ENCODE measurements at places on chromosomes 4 and X.

DNA sequence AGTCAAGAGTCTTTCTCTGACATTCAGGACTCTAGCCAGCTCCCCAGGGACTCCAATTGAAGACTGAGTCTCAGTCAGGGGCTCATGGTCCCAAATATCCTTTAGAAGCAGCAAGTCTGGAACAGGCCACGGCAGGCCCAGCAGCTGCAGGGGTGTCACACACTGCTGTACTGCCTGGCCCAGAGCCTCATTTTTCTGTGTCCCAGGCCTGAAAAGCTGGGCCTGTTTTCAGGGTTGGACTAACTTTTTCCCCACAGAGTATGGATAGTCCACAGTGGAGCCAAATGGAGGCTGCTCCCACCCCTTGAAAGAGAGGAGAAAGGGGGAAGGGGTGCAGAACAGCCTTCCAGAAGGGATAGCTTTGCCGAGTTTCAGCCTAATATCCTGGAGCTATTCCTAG, 146.8 kb upstream of the NALF2 start:
- no peak for DNase-seq

DNA sequence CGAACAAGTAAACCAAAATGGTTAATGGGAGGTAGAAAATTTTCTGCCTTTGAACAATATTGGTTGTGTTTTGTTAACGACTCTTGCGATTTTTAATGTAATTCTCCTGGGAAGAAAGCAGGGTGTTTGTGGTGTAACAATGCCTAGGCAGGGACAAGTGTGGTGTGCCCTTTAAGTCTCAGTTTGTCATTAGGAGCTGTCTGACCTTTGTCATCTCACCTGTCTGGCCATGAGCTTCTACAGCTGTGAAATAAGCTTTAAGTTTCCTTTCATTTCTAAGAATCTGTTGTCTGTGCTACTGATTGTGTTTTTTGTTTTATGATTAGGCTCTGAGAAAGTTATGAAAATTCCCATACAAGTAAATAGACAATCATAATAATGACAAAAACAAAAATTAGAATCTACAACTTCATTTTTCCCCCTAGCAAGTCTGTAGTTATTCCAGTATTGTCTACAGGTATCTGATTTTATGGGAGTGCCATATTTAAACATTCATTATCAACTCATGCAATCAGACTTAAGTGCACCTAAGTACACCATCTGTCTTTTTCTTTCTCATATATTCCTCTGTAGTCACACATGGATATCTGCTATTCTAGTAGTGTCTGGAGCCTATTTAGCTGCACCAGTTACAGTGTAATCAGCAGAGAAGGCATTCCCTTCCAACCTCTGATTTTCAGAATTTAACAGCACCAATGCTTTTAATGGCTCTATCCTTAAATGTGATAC, 203.5 kb downstream of the PPARGC1A start:
- DNase-seq: no peak

DNA sequence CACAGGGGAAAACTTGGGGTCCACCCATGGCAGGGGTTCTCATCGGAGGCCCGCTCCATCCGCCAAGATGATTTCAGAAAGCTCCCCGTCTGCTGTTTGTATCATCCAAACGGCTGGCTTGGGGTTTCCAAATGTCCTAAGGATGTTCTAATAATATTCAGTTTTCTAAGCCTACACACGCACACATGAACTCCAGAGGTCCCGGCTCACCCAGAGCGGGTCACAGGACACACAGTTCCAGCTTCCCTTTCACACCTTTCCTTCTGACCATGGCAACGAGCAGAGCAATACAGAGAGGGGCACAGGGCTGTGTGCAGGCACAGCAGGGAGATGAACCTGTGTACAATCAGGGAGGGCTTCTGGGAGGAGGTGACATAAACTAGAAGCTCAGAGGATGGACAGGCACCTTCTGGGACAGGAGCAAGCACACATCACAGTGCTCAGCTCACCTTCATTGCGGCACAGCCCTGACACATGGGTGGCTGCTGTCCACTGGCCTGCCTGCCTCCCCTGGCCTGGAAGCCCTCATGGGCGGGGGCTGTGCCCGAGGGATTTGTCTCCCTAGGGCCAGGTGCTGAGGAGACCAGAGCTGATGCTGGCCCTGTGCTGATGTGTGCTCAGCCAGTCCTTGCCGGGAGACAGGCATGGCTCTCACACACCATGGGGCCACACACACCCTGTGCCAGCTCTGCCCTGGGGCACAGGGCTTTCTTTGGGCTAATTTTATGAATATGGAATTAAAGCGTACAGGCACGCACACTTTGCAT, 44.8 kb downstream of the ABLIM2 start:
- DNase-seq: no peak

- no peak for DNase-seq
These were observed 139.4 kb upstream of the SCML1 start for GRCh38 chrX:17597836-17598439.

DNA sequence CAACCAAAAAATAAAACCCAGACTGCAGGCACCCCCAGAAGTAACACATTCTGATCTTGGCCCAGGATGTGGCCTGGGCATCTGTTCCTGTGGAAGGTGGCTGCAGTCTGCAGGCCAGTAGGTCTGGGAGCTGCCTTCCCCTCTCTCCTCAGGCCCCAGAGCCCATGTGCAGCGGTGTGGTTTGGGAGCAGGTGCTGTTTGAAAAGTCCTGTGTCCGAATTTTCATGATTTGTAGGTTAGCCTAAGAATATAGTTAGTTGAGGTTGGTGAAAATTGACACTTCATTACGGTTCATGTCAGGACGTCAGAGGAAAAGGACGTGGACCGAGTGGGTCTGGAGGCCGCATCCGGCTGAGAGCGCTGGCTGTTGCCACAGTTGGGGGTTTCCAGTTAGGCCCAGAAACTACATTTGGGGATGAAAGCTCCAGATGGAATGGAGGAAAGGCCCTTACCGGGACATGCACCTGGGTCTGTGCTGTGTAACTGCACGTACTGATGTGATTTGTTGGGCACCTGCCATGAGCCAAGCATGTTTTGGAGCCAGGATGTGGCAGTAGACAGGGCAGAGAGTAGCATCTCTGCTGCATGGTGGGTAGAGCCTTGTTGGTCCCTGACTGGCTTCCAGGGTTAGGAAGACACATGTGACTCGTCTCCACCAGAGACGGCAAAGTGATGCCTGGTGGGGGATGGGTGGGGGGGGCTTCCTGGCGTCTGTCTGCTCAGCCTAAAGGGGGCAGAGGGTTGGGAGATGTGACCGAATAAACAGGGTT, 21.7 kb upstream of the HGFAC start:
- DNase-seq: no peak

DNA sequence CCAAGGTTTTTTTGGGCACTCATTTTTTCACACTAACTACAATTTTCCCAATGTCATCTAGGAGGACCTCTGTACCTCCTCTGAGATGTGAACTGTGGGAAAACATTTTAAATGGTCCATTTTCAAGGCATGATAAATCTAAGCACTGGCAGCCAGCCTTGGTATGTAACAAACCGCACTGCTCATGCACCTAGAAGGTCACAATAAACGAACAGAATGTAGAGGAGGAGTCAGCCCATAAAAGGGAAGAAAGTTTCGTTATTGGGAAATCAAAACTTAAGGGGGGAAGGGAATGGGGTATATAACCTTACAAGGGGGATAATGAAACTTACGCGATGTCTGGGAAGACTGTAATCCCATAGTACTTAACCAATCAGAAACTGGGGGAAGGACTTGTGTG, 16.4 kb downstream of the COX18 start:
- DNase-seq: no peak

- DNase-seq: no peak
These were observed 134.1 kb downstream of the GATB start for GRCh38 chr4:151626751-151627150.

- no peak for DNase-seq
These were observed 434.3 kb upstream of the FAT1 start for GRCh38 chr4:187158003-187158402.

DNA sequence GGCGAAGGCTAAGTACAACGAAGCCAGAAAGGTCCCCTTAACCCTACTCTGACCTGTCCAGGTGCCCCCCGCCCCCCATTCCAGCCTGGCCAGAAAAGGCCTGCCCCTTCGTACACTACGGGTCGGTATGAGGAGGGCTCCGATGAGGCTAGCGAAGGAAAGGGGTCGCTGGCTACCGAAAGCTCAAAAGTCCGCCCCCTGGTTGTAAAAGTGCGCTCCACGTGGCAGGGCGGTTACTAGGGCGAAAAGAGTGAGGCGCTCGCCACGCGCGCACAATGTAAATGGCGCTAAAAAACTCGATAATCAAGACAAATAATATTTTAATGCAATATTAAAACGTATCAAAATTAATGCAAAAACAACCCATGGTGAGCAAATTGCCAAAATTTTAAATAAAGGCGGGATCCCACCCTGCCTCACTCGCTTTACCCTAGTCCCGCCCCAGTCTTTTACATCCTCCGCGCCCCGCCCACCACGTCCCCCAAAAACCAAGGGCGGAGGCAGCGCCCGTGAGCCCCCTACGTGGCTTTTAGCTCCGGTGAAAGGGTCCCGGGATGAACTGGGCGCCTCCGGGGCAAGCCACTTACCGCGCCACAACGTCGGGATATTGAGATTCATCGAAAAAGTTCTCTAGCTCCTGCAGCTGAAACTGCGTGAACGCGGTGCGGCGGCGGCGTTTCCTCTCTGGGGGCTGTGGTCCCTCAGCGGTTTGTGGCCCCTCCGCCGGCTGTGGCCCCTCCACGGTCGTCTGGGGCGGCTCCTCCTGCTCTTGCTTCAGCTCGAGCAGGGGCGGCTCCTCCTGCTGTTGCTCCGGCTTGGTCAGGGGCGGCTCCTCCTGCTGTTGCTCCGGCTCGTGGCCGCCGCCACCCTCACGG, 929 bp downstream of the ESX1 start:
- no peak for DNase-seq

DNA sequence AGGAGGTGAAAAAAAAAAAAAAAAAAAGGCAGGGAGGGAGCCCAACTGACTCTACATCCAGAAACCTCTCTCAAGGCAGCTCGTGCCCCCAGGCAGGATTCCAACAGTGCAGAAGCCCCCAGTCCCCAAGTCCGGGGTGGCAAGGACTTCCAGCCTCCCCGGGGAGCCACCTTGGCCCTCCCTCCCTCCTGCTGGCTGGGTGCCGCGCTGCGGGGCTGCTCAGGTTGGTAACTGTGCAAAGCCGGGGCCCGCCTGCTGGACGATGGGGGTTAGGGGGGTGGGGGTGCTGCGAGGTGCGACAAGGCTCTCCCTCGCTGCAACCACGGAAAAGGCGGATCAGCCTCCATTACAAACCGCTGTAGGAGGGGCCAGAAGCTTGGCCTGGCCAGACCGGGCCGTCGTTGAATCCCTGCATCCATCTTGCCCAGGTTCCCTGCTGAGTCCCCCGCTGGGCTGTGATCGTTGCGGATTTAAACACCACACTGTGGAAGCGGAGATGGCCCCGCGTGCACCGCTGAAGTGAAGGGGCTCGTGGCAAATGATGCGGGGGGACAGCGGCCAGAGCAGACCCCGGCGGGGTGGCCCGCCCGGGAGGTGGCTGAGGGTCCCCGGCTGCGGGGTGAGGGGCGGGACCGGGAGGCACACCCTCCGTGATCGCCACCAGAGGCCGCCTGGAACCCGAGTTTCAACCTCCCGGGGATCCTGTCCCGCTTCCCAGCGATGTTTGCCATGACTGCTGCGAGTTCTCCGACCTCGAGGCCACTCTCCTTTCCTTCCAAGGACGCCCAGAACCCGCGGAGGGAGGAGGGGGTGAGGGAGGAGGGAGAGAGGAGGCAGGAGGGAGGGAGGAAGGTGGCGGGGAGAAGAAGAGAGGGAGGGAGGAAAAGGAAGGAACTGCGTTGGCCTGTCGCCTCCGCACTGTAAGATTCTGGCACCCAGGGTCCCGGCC, 58.0 kb upstream of the DDX3X start:
- peak; percentile 57 for DNase-seq

DNA sequence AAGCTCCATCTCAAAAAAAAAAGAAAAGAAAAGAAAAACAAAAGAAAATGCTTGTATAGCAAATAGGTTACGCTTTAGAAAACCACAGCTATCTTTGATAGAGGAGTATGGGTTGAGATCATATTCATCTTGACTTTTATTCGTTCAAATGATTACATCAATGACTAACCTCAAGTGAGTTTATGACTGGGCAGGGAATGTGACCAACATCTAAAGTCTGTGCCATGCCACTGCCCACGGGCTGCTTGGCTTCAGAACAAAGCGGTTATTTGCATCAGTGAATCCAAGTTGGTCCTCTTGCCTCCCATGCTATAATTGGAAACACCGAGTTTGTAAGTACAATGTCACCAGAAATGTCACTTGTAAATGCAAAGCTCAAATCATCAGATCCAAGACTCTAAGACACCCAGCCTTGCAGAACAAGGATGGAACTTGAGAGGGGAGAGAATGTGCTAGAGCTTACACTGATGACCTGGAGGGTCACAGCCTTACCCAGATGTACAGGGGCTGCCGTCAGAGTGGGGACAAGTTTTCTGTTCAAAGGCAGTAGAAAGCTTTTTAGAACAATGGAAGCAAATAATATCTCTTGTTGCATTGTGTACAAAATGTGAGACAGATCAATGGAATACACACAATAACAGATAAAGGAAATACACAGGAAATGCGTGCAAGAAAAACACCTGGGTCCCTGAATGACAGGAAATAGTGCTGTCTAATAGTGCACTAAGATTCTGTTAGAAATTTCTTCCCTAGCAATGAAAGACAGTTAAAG, 8.4 kb upstream of the OPN1LW start:
- DNase-seq: no peak

GRCh38 chr4:185092535-185093197, 50.4 kb upstream of the SLC25A4 start:
- no peak for DNase-seq

DNA sequence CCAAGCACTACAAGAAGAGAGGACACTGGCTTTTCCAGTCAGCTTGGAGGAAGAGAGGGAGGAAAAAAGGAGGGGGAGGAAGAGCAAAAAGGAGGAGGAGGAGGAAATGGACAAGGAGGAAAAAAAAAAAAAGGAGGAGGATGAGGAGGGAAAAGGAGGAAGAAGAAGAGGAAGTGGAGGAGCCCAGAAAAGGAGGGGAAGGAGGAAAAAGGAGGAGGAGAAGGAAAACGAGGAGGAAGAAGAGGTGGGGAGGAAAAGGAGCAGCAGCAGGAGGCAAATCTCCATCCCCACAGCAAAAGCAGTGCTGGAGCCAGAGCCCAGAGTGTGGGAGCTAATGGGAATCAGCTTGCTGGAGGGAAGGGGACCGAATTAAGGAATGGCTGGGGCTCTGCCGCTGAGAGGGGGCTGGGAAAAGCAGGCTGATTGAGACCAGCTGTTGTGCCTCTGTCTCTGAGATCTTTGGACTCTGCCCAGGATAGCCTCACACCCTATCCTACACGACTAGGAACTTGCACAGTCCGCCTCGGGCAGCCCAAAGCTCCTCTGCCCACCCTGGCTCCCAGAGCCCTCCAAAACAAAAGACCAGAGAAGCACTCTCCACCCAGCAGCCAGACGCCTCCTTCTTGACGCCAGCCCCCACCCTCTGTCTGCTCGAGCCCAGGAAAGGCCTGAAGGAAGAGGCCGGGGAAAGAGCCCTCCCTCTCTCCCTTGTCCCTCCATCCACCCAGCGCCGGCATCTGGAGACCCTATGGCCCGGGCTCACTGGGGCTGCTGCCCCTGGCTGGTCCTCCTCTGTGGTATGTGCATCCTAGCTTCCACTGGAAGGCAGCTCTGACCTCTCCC, at the start of gene XPNPEP2:
XPNPEP2 (plus strand) TSS at position 514 of the 843 bp plus-strand sequence; CDS start at position 749, 235 bp downstream.
- no peak for DNase-seq

All from NCI-H460 (cell line).